Neural crest cell (in vitro differentiated cells): ENCODE measurements at places on chromosomes 16 and 17. TPM values are rescaled to one million over a fixed set of nuclear protein-coding genes. Genes with fewer than 3 reads are reported as not detected.

The GPRC5B gene
- total RNA-seq = 58.5 and 59.3 TPM in 2 replicates

DNA sequence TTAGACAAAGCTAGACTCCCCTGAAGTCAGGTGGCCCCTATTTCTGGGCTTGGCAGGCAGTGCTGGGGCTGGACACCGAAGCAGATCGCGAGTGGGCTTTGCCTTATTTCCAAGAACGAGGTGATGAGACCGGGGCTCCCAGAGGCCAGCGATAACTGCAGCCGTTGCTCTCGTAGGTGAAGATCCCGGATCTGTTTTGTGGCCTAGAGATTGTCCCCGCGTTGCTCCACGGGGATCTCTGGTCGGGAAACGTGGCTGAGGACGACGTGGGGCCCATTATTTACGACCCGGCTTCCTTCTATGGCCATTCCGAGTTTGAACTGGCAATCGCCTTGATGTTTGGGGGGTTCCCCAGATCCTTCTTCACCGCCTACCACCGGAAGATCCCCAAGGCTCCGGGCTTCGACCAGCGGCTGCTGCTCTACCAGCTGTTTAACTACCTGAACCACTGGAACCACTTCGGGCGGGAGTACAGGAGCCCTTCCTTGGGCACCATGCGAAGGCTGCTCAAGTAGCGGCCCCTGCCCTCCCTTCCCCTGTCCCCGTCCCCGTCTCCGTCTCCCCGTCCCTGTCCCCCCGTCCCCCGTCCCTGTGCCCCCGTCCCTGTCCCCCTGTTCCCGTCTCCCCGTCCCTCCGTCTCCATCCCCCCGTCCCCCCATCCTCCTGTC, 1.5 kb upstream of the TBCD start:
- DNase-seq = no peak

DNA sequence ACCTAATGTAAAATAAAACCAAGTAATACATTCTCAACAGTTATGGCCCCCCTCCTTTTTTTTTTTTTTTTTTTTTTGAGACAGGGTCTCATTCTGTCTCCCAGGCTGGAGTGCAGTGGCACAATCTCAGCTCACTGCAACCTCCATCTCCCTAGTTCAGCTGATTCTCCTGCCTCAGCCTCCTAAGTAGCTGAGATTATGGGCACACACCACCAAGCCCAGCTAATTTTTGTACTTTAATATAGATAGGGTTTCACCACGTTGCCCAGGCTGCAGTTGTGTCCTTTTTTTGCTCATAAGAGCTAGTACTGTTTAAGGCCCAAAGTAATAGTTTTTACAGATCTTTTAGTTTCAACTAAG, 18.3 kb downstream of the EARS2 start:
- DNase-seq = no peak

The BCL6B gene
- 0.41 and 0.42 TPM in 2 replicates for total RNA-seq

DNA sequence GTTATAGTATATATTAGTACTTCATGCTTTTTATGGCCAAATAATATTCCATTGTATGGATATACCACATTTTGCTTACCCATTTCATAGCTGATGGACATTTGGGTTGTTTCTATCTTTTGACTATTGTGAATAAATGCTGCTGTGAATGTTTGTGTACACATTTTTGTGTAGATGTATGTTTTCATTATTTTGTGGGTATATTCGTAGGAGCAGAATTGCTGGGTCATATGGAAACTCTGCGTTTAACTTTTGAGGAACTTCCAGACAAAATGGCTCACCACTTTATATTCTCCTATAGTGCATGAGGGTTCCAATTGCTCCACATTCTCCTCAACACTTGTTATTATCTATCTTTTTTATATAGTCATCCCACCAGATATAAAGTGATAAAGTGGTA, 88.6 kb downstream of the CCT6B start:
- no peak for DNase-seq
